Germinal center (tissue), 1 donor: ENCODE measurements at places on chromosomes 5 and 9.

- peak; percentile 20 for DNase-seq
Observed at GRCh38 chr5:73160239-73160671, 12.7 kb upstream of the TMEM174 start.

DNA sequence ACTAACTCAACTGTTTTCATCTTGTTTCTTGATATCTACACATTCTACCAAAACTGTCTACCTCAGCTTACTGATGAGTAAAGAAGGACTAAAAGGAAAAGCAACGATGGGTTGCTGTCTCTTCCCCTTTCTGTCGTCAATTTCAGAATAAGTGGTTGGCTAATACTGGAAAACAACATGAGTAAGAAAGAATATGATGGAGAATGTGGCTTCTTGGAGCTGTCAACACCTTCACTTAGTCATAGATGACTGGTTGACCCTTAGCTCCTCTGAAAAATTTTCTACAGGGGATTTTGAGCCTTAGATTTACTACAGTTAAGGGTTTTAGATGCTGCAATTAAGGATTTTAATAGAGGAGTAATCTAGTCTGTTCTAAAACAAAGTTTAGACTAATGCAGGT is 797.9 kb downstream of the TLE4 start:
- DNase-seq, result no peak

DNA sequence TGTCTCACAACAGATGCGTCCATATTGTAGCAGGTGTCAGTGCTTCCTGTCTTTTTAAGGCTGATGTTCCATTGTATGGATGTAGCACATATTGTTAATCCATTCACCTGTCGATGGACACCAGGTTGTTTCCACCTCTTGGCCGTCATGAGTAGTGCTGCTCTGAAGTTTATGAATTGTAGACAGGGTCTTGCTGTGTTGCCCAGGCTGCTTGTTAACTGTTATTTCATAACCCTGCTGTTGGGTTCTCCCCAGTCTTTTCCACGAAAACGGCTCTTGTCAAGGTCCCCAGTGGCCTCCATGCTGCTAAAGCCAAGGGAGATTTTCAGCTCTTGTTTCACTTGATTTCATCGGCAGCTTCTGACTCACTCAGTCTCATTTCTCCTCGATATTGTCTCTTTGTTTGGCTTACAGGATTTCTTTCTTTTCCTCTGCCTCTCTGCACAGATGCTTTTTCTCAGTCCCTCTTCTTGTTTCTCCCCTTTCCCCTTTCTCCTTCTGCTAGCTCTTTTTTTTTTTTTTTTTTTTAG is 12.1 kb upstream of the PSD2 start:
- no peak for DNase-seq

DNA sequence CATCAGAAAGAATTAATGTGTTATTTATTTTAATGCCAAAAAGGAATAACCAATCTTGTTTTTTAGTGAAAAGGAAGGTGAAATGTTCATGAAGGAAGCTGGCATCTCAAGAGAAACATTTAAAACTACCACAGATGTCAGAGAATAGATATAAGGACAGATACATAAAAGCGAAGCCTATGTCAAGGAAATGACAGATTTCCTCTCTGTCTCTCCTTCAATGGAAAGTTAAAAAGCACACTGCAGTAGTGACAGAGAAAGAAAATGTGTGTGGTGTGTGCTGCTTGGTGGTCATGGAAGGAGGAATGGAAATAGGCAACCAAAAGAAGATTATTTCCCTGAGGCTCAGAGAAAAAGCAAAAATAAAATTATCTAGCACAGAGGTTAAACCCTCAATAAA is 9.2 kb downstream of the WNT8A start:
- no peak for DNase-seq

- no peak for DNase-seq
Observed at GRCh38 chr9:107632661-107633060, 143.1 kb upstream of the KLF4 start.

GRCh38 chr5:64900618-64901017 is 131.9 kb downstream of the CWC27 start:
- DNase-seq, result no peak

GRCh38 chr9:110111868-110112267 is 96.1 kb downstream of the C9orf152 start:
- no peak for DNase-seq

DNA sequence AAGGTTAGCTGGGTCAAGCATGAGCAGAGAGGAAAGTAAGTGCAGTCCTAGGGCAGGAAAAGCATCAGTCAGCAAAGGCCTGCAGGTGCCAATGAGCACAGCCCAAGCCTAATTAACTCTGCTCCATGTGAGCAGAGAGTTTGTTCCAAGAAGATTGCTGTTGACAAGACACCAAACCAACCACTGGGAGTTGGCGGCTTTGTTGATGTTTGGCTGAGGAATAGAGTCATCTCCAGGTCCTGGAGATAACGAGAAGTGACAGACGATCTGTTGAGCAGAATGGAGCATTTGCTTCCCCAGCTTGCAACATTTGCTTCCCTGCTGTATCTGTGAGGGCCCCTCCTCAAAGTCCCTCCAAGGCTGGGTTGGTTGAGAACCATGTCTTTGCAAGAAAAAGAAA is 68.2 kb downstream of the FAM114A2 start:
- DNase-seq, result no peak

- DNase-seq, result peak; percentile 92
Observed at GRCh38 chr5:41869724-41870626, at the start of gene OXCT1. OXCT1 (minus strand) TSS chr5:41870425; CDS start chr5:41870358, 67 bp downstream.

GRCh38 chr9:875119-875962 is 33.8 kb downstream of the DMRT1 start:
- DNase-seq, result no peak

DNA sequence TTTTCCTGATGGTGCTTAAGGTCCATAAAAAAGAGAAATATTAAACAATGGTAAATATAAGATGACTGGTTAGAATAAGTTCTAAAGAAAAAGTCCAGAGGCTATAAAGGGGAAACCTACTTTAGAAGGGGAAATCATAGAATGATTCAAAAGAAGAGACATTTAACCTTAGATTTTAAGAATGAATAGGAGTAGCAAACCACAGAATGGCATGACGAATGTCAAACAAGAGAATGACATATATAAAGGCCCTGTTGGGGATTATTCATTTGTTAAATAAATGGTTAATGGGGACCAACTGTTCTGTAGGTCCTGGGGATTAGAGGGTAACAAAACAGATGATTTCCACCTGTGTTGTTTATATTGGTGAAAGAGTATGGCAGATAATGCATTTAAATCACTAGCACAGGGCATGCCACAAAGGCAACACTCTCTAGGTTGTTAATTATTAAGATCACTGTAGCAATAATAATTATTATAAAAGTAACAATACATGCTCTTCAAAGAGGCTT is 495.2 kb upstream of the GRIA1 start:
- DNase-seq, result no peak

DNA sequence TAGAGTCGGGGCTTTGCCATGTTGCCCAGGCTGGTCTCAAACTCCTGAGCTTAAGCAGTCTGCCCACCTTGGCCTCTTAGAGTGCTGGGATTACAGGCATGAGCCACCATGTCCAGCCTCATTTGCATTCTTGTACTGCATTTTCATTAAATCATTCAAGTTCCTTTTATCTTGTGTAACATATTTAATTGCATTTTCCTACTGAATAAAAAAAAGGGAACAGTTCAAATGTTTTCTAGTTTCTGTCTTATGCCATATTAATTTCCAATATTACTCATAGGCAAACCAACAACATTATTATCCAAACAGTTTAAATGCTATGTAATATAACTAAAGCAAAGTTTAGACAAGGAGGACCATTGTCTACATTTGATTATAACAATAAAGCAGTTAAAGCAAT is 6.1 kb downstream of the SLC31A1 start:
- no peak for DNase-seq

GRCh38 chr9:92607773-92608172 is 62.2 kb downstream of the IPPK start:
- DNase-seq, result no peak

- DNase-seq, result no peak
Observed at GRCh38 chr9:94904806-94905205, 178.3 kb downstream of the AOPEP start.

DNA sequence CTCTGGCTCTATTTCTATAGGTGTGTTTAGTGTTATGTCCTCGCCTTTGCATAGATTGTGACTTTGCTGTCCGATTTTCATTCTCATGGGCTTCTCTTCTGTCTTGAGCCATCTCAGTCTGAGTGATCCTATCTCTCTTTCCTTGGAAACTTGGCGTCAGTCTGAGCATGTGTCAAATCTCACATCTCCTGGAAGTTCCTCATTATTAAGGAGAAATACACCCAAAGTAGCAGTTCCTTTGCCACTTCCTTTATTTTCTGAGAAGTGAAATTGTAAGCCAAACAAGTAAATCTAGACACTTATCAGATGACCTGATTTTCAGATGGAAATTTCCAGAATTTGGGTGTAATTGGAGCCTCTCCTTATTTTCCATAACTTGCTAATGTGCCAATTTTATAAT is 126.9 kb upstream of the ANKH start:
- no peak for DNase-seq

DNA sequence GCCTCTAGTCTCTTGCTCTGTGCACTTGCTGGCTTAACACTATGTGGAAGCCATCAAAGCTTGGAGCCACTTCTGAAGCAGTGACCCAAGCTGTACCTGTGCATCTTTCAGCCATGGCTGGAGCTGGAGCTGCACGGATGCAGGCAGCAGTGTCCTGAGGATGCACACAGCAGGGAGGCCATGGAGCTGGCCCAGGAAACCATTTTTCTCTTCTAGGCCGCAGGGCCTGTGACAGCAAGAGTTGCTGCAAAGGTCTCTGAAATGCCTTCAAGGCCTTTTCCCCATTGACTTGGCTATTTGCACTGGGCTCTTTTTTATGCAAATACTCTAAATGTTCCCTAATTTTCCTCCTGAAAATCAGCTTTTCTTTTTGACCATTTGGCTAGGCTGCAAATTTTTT is 12.9 kb upstream of the ZNF484 start:
- DNase-seq, result no peak

GRCh38 chr5:149422366-149423048 is 43.4 kb upstream of the IL17B start:
- DNase-seq, result no peak

DNA sequence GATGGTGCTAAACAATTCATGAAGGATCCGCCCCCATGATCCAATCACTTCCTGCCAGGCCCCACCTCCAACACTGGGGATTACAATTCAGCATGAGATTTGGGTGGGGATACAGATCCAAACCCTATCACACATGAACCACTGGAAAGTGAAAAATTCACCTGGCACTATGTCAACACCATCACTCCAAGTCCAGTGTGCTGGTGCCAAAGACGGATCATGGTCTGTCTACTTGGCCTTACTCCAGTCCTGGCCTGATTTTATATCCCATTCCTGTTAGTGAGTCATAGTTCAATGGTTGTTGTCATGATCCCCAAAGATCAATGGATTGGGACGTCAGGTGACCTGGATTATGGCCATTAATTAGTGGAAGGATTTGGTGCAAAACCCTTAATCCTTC is 147.4 kb upstream of the RPS23 start:
- no peak for DNase-seq

DNA sequence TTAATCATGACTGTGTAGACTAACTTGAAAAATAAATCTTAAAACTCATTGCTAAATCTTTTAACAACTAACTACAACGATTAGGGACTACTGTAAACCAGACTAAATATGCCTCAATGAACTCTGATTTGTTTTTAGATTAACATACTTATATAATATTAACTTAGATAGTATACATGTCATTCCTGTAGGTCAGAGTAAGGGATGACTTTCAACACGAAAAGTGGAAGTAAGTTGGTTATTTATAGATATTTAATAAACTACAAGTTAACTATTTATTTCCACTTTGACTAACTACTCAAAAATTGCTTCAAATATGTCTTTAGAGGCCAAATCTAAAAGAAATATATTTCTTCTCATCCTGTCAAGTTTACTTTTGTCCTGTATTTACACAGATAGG is 795.6 kb downstream of the PTPRD start:
- no peak for DNase-seq

DNA sequence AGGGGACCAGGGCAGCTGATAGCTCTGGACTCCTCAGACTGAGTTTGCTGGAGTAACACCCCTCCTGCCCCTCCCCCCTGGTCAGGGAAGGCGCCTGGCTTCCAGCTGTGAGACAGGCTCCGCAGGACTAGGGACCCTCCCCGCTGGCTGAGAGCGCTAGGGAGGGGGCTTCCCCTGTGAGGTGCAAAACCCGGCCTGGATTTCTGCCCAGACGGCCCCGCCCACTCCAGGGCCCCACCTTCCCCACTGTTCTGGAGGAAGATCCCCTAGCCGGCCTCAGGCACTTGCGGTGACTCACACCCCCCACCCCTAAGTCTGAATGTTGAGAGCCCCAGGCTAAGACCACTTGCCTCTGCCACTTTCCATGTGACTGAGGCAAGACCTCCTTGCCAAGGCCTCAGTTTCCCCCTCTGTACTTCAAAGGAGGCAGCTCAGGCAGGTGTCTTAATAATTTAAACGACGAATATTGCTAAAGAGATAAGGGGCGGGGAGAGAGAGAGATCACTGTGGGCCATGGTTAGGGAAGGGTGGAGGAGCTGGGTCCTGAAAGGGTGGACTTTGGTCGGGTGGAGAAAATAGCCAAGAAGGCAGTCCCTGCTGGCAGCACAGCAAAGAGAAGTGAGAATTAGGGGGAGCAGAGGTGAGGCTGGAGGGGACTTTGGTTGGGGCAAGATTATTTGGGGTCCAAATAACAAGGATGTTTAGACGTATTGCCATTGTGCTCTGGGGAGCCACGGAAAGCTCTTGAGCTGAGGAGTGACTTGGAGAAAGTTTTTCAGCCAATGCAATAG is 1.0 kb upstream of the DAB2IP start:
- no peak for DNase-seq

DNA sequence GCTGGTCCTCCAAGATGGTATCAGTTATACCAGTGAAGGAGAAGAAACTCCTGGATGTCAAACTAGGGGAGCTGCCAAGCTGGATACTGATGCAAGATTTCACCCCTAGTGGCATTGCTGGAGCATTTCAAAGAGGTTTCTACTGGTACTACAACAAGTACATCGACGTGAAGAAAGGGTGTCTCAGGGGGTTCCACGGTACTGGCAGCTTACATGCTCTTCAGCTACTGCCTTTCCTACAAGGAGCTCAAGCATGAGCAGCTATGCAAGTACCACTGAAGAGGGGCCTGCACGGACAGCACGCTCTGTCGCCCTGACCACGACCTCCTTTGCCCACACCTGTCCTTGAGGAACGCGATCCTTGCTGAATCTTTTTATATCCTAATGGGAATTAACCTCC is 19.5 kb downstream of the ACTL7B start:
- no peak for DNase-seq

DNA sequence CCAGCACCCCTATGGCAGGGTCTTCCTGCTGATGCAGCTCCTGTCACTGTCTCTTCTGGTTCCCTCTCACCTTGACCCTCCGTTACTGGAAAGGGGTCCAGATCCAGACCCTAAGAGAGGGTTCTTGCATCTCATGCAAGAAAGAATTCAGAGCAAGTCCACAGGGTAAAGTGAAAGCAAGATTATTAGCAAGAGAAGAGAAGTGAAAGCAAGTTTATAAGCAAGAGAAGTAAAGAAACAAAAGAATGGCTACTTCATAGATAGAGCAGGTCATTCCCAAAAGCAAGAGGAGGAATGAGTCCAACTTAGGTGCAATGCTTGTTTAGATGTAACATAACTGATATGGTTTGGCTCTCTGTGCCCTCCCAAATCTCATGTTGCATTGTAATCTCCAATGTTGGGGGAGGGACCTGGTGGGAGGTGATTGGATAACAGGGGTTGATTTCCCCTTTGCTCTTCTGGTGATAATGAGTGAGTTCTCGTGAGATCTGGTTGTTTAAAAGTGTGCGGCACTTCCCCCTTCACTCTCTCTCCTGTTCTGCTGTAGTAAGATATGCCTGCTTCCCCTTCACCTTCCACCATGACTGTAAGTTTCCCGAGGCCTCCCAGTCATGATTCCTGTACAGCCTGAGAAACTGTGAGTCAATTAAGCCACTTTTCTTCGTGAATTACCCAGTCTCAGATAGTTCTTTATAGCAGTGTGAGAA is 183.3 kb downstream of the MED10 start:
- no peak for DNase-seq
